ENCODE measurements at places on chromosomes 7 and 10.

DNA sequence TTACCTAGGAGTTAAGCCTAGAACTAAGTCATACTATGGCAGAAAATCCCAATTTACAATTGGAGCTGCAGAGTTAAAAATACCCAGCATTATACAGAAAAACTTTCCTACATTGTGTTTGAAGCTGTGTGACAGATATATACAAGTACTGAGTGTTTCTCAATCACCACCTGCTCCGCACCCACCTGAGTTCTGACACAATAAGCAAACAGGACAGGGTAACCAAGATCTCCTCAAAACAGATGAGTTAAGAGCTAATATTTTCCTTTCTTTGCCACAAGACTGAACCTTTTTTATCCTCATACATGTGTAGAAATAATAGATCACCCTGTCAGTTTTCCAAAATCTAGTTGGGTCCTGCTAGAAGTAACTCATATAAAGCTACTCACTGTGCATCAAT, 186.3 kb downstream of the DOCK4 start:
- DNase-seq: no peak

DNA sequence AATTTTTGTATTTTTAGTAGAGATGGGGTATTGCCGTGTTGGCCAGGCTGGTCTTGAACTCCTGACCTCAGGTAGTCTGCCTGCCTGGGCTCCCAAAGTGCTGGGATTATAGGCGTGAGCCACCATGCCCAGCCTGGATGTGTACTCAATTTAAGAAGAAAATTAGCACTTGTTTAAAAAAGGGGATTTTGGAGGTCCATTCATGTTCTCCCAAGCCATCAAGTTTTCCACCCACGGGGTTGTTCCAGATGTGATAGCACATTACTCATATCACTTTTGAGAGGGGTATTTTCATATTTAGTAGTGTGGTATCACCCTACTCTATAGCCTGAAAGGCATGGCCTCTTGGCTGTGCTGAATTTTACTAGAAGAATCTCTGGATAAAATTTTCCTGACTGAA, 10.5 kb upstream of the SLC26A3 start:
- no peak for DNase-seq

GRCh38 chr10:22643775-22644174, 70.6 kb downstream of the PIP4K2A start:
- no peak for DNase-seq

- no peak for DNase-seq
Observed at GRCh38 chr7:45001138-45001694, 1.2 kb downstream of the CCM2 start.

DNA sequence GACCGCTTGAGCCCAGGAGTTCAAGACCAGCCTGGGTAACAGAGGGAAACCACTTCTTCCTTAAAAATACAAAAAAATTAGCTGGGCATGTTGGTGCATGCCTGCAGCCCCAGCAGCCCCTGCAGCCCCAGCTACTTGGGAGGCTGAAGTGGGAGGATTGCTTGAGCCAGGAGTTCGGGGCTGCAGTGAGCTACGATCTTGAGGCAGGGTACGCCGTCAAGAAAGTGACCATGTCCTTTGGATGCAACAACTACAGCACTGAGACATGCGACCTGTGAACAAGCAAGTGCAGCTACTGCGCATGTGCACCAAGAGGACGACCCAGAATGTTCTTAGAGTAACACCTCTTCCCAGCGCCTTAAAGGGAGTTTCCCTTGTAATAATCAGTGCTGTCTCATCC, 66.6 kb upstream of the ZNF479 start:
- peak; percentile 29 for DNase-seq

DNA sequence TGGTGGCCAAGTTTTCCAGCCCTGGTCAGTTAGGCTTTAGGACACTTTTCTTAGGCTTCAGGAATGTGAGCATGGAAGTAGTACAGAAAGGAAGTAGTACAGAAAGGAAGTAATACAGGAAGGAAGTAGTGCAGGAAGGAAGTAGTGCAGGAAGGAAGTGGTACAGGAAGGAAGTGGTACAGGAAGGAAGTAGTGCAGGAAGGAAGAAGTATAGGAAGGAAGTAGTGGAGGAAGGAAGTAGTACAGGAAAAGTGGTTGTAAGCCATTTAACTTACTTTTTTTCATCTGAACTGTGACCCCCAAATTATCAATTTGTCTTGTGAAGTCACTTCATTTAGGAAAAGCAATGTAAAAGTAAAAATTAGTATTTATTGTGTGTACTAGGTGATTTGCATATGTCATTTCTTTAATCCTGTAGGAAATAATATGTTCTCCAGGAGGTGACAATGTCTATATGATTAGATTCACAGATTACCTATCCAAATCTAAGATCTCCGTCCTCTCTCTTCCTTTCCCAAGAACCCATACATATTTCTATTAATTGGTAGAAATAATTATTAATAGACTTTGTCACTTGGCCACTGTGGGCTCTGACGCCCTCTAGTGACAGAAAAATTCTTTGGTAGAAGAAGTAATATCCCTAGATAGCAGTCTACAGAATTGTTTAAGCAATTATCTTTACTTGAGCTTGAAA, 3.9 kb upstream of the FAS start:
- DNase-seq: no peak

GRCh38 chr7:100723732-100724275, 3.5 kb downstream of the EPO start:
- no peak for DNase-seq

DNA sequence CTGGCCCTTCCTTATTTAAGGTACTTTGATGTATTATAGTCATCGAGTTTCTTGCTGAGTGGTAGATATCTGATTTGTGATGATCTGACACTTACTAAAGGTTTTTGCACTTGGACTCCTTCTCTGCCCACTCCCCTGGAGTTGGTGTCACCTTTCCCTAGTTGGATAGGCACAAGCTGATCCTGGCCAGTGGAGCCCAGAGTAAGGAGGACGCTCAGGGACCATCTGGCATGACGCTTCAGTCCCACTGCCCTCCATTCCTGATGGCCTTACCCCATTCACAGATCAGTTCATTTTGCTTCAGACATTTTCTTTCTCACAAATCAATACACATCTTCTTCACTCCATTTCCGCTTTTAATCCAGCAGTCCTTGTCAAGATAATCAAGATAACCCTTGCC, 20.1 kb downstream of the ASB15 start:
- no peak for DNase-seq

DNA sequence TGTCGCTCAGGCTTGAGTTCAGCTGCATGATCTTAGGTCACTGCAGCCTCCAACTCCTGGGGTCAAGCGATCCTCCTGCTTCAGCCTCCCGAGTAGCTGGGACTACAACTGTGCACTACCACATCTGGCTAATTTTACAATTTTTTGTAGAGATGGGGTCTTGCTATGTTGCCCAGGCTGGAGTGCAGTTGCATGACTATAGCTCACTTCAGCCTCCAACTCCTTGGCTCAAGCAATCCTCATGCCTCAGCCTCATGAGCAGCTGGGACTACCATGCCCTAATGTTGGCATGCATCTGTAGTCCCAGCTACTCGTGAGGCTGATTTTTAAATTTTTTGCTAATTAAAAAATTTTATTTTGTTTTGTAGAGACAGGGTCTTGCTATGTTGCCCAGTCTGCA, 101.9 kb upstream of the NPTX2 start:
- no peak for DNase-seq

- no peak for DNase-seq
Observed at GRCh38 chr10:62075912-62076311, 174.4 kb downstream of the ARID5B start.

GRCh38 chr10:122044713-122045112, 55.8 kb downstream of the TACC2 start:
- no peak for DNase-seq

DNA sequence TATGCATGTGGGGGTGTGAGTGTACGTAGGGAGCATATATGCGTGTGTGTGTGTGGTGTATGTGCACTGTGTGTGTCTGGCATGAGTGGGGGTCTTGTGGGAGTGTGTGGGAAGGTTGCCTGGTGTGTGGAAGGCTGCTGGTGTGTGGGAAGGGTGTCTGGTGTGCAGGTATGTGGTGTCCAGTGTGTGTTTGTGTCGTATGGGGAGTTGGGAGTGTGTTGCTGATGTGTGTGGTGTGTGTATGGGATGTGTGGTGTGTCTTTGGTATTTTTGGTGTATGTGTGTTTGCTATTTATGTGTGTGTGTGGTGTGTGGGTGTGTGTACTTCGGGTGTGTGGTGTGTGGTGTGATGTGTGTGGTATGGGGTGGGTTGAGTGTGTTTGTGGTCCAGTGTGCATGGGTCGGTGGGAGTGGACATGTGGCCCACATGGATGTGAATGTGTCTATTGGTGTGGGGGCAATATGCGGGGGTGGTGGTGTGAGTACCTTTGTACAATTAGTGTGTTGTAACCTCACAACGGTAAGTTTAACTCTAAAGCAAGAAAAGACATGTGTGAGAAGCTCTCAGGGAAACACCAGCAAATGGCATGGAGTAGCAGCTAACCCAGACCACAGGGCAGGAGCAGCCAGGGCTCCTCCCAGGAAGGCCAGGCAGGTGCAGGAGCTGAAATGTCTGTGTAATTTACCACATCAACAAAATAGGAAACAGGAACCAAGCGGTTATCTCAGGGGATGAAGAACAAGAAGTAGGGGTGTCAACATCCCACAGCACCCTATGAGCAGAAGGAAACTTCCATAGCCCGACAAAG, 11.9 kb downstream of the ANTXRL start:
- DNase-seq: no peak

GRCh38 chr10:122018491-122018890, 29.5 kb downstream of the TACC2 start:
- DNase-seq: no peak

- DNase-seq: peak; percentile 84
Observed at GRCh38 chr7:101924171-101924570, 106.7 kb downstream of the CUX1 start.

- no peak for DNase-seq
Observed at GRCh38 chr7:90232430-90232829, 12.5 kb upstream of the CFAP69 start.

DNA sequence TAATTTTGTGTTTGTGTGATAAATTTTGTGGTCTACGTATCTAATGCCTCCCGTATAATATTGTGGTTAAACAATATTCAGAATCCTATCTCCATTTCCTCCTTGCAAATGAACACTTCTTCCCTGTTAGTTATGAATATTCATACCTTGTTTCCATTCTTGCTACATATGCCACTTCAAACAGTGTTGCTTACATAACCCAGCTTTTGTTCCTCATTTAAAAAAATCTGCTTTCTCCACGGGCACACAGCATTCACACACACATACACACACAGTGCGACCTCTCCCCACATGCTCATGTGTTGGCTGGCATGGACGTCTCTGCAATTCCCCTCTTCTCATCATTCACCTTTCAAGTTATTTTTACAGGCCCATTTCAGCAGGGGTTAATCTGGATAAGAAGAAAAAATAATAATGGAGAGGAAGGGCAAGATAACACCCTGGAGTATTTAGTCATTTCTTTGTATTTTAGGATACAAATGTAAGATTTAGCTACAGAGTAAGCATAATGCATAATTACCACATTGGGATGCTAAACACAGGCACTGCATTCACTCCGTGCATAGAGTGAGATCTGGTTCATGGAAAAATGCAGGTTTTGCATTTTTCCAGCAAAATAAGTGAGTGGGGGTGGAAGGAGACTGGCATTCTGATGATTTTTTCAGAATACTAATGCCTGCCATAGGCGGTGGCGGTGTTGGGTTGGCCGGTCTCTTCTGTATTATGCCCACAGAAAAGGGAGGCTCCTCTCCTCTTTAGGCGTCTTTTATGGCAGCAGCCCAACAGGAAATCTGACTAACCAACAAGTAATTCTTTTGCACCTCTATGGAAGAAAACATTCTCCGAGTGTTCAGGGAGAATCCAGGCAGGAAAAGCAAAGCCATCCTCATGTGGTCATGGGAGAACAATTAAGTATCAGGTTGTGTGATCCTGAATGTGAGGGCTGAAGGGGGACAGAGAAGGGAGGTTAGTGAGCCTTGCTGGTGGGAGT, 31.7 kb upstream of the ELMO1 start:
- no peak for DNase-seq

DNA sequence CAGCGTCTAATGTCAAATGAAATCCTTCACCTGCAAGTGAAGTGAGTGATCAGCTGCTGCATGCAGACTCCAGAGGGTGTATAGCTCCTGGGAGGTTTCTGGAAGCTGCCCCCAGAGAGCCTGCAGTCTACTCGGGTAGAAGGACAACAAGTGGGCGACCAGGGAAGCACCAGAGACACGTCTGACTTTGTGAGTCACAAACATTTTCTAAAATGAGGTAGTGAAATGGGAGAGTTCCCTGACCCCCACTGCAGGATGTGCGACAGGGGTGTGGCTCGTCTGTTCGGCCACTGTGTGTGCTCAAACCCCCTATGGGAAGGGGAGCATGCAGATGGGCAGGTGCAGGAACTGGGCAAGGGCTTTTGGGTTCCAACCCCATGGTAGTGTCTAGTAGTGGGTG, 177.1 kb upstream of the PRKCQ start:
- peak; percentile 60 for DNase-seq

GRCh38 chr7:13979671-13980435, 9.6 kb downstream of the ETV1 start:
- no peak for DNase-seq

DNA sequence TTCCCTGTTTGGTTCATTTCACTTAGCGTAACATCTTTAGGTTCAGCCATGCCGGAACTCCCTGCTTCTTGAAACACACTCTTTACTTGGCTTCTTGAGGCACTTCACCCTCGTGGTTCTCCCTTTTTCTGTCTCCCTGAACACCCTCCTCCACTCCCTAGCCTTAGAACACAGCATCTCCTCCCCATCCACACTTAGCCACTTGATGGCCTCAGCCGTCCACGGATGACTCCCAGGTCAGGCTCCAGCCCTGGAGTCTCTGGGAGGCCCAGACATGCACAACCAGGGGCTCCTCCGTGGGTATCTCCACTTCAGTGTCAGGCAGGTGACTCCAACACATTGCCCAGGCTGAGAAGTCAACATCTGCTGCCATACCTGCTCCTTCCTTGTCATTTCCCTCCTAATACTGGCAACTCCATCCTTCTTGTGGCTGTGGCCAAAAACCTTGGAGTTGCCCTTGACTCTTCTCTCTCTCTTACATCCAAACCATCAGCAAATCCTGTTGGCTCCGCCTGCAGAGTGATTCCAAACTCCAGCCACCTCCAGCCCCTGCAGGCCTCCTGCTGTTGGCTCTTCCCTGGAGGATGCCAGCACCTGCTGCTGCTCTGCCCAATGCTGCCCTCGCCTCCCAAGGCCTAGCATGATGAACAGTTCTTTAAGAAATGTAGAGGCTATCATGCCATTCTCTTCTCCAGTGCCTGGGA, 8.4 kb upstream of the INMT start:
- no peak for DNase-seq
